Stimulated activated CD4-positive, alpha-beta T cell treated with anti-CD3 and anti-CD28 coated beads, Interleukin-15, amount 100 ng/mL, for 1 hour (primary cell): ENCODE measurements at places on chromosomes 5 and 9.

GRCh38 chr9:130426883-130427282 is 17.9 kb upstream of the ASS1 start:
- no peak for DNase-seq

DNA sequence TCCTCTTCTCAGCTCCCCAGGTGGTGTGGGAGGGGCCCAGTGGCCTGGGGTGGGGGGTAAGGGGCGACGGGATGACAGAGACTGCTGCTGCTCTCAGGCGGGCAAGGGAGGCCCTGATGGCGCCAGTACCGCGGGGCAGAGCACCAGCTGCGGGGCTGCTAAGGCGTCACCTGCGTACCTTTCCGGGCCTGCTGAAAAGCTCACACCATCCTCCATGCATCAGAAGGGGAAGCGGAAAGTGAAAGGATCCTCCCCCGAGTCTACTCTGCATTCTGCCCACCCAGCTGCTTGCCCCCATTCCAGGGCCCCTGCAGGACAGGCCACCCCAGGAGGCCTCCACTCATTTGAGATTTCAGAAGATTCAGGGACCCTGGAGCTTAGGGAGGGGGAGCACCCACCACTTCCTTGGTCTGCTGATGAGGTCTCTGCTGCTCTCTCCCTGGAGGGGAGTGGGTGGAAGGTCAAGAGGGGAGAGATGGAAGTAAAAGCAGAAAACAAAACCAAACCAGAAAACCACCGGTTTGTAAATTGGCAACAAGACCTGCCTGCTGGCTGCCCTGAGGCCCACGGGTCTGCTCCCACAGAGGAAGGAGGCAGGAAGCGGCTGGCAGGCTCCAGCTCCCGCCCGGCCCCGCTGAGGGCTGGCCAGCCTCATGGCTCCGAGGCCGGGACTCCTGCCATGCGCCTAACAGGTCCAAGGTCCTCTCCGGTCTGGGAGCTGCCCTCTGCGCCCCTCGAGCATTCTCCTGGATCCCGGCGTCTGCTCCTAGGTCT is 33.6 kb downstream of the PRRT1B start:
- peak; percentile 24 for DNase-seq

GRCh38 chr5:151597749-151598148 is 6.6 kb upstream of the FAT2 start:
- DNase-seq = no peak

DNA sequence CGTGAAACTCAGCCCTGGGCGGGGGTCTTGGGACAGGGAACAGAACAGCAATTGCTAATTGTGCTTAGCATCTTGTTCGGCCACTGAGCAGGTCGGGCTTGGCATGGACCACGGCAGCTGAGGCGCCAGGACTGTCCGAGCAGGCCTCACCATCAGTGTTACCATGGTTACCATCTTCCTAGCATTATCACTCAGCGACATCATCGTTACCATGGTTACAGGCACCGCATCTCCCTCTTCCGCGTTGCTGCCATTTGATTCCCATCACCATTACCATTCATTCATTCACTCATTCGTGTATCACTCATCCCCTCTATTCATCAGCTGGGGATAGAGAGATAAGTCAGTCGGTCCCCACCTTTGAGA is 81.0 kb upstream of the ZBTB43 start:
- no peak for DNase-seq
